T follicular helper cell (primary cell): ENCODE measurements at places on chromosomes 1 and 21.

DNA sequence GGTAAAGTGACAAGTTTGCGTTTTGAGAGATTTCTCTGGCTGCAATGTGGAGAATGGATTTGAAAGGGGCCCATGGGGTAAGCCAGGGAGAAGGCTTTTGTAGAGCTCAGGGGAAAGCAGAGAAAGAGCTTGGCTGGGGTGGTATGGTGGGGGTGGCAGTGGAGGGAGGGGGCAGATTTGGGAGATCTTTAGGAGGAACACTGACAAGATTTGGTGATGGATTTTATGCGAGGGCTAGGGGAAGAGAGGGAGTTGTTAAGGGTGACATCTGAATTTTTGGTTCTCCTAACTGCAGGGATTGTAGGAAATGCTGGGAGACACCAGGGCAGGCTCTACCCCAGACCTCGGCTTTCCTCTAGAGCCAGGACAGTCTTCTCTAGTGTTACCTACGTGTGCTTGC, 108.7 kb upstream of the ZNF678 start:
- no peak for DNase-seq

DNA sequence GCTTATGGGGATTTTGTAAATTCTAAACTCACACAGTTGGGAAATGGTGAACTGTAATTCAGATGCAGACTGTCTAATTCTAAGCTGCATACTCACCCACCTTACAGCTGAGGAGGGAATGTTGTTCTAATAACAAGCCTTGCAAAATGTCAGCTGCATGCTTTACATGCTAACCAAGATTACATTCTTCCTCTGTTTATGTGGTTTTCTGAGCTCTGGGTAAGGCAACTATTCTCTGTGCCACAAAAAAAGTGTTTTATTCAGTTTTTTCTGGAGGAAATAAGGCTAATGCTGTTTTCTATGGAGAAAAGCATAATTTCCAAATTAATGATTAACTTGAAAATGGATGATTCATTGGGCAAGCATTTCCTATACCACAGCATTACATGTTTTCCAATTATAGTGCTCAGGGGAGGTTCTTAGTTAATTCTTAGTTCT, 64.9 kb downstream of the RGS13 start:
- DNase-seq: no peak

GRCh38 chr21:35236090-35236489, 187.0 kb upstream of the RUNX1 start:
- no peak for DNase-seq

GRCh38 chr1:151060657-151061421, 642 bp downstream of the MLLT11 start:
- DNase-seq: no peak

- no peak for DNase-seq
Observed at GRCh38 chr1:156711011-156711817, 5.8 kb upstream of the CRABP2 start.
